GM23338 (cell line): ENCODE measurements at places on chromosomes 4 and X. TPM values are rescaled to one million over a fixed set of nuclear protein-coding genes. Genes with fewer than 3 reads are reported as not detected.

GABRE gene
- total RNA-seq = 4.2 and 8.3 TPM in 2 replicates

DNA sequence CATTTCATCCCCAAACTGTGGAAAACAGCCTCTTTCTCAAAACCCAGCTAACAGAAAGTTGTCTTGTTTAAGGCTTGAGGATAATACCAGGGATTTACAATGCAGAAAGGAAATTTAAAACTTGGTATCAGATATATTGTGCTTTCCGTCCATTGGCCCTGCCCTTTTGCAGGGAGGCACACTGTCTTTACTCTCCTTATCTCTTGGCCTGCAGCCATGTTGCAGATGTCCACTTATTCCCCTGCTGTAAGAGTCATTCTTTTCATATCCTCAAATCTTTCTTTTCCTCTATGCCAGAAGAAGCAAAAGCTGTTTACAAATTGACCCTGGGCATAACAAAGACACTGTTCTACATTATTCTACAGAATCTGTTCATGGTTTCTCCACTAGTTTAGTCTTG is 75.6 kb upstream of the DYNLT3 start:
- no peaks in the 10 kb centered on the region for H3K27me3 ChIP-seq
- no peaks in the 10 kb centered on the region for H3K4me1 ChIP-seq
- no peaks in the 10 kb centered on the region for H3K36me3 ChIP-seq
- DNase-seq = no peak
- no peak overlapping the region for H3K4me3 ChIP-seq

RTL9 gene
- 0.19 and 0.31 TPM in 2 replicates for total RNA-seq

SGMS2 gene
- total RNA-seq = 0.35 and 0.43 TPM in 2 replicates

DNA sequence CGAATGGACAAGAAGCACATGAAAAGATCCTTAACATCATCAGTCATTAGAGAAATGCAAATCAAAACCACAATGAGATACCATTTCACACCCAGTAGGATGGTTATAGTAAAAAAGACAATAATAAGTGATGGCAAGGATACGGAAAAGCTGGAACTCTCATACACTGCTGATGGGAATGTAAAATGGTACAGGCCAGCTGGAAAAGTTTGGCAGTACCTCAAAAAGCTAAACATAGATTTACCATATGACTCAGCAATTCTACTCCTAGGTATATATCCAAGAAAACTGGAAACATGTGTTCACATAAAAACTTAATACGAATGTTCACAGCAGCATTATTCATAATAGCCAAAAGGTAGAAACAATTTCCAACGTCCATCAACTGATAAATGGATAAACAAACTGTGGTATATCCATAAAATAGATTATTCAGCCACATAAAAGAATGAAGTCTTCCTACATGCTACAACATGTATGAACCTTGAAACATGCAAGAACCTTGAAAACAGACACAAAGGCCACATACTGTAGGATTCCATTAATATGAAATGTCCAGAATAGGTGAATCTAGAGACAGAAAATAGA is 11.9 kb downstream of the RPS6KA3 start:
- no peaks in the 10 kb centered on the region for H3K4me1 ChIP-seq
- no peak for DNase-seq
- H3K36me3 ChIP-seq = no peaks in the 10 kb centered on the region
- no peak overlapping the region for H3K4me3 ChIP-seq
- no peak overlapping the region for H3K27ac ChIP-seq
- H3K27me3 ChIP-seq = no peaks in the 10 kb centered on the region

DNA sequence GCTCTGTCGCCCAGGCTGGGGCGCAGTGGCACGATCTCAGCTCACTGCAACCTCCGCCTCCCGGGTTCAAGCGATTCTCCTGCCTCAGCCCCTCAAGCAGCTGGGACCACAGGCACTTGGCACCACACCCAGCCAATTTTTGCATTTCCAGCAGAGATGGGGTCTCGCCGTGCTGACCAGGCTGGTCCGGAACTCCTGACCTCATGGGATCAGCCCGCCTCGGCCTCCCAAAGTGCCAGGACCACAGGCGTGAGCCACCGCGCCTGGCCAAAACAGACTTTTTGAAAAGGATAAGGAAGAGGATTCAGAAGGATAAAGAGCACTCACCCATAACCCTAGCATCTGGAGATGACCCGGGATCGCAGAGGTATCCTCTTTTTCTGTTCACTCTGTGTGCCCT is 224.5 kb upstream of the AGTR2 start:
- H3K27me3 ChIP-seq = no peaks in the 10 kb centered on the region
- no peaks in the 10 kb centered on the region for H3K36me3 ChIP-seq
- no peak for DNase-seq
- no peak overlapping the region for H3K27ac ChIP-seq
- H3K4me3 ChIP-seq = no peak overlapping the region
- no peaks in the 10 kb centered on the region for H3K4me1 ChIP-seq

GRCh38 chr4:74715706-74716435 is 78.5 kb downstream of the BTC start:
- H3K4me1 ChIP-seq = no peaks in the 10 kb centered on the region
- no peak for DNase-seq
- H3K36me3 ChIP-seq = no peaks in the 10 kb centered on the region
- H3K27ac ChIP-seq = no peak overlapping the region
- H3K4me3 ChIP-seq = no peak overlapping the region

- no peaks in the 10 kb centered on the region for H3K4me1 ChIP-seq
- H3K36me3 ChIP-seq = no peaks in the 10 kb centered on the region; the same call in 1 of the 2 replicates
- no peak overlapping the region for H3K27ac ChIP-seq
- 0 out of 2 replicates have a peak, but pooled peaks cover 4% of the 10 kb centered on the region for H3K27me3 ChIP-seq
Observed at GRCh38 chrX:153599192-153600031, 473 bp upstream of the CCNQ start.

DNA sequence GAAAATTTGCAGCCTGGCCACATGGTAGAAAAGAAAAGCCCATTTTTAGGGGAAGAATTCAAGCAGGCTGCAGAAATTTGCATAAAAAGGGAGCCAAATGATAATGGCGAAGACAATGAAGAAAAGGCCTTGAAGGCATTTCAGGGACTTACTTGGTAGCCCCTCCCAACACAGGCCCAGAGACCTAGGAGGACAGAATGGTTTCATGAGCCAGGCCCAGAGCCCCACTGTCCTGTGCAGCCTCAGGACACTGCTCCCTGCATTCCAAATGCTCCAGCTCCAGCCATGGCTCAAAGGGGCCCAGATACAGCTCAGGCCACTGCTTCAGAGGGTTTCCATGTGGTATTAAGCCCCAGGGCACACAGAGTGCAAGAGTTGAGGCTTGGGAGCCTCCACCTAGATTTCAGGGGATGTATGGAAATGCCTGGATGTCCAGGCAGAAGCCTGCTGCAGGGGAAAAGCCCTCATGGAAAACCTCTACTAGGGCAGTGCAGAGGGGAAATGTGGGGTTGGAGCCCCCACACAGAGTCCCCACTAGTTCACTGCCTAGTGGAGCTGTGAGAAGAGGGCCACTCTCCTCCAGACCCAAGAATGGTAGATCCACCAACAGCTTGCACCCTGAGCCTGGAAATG is 271.7 kb upstream of the KLF3 start:
- no peaks in the 10 kb centered on the region for H3K27me3 ChIP-seq
- H3K36me3 ChIP-seq = no peaks in the 10 kb centered on the region
- H3K4me1 ChIP-seq = no peaks in the 10 kb centered on the region; the same call in 1 of the 2 replicates
- no peak overlapping the region for H3K4me3 ChIP-seq
- H3K27ac ChIP-seq = no peak overlapping the region
- no peak for DNase-seq

DNA sequence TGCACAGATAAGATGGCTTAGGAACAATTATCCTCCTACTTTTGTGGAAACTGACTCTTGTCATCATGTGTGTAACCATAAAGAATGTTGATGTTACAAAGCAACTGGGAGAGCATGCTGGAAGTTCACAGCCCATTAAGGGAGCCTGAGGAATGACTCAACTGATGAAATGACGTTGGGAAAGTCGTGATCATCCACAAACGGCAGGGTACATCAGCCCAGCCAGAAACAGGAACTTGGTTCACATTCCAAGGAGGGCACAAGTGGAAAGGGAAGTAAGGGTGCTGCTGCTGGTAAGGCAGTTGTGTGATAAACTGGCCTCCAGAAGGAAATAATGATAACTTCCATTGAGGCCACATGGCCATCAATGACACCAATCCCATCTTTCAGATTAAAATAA is 6.7 kb downstream of the TEC start:
- no peaks in the 10 kb centered on the region for H3K27me3 ChIP-seq
- peaks cover 6% of the 10 kb centered on the region; the same call in 1 of the 2 replicates for H3K4me1 ChIP-seq
- H3K27ac ChIP-seq = no peak overlapping the region
- DNase-seq = no peak

TMEM154 gene
- 1.7 and 2.7 TPM in 2 replicates for total RNA-seq

DNA sequence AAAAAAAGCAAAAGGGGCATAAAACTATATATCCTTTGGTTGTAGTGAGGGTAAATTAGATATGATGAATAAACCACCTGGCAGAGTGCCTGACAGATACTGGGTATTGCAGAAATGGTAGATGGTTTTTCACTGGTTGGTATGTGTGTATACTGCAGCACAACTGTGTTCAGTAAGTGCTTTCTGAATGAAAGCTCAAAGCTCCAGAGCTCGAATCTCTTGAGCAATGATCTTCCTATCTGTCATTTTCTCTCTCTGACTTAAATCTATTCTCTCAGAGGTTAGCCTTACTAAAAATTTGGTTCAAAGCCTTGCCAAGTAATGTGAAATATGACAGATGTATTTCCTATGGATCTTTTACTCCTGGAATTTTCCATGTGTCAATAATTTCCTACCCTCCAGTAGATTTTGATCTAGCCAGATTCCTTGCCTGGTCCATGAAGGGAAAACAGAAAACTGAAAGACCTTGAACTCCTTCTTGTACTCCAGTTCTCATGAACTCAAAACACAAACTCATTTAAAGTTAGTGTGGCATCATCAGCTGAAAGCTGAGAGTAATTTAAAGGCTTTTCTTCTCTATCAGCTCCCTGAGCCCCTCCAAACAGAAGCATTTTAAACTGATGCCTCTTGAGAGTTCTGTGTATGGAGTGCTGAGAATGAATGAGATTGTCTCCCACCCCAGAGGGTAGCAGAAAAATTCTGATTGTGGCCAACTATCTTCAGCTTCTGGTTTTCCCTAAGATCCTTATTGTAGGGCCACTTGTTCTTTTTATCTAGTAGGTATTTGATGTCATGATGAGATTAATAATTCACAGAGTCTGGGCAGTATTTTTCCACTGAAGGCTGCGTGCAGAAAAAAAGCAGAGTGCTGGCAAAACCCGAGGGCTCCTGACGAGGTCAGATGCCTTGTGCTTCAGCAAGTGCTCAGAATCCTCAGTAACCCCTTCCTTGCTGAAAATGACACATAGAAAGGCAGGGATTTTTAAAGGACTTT is 363.4 kb upstream of the BOD1L1 start:
- no peaks in the 10 kb centered on the region for H3K27me3 ChIP-seq
- no peak overlapping the region for H3K4me3 ChIP-seq
- no peaks in the 10 kb centered on the region for H3K4me1 ChIP-seq

- no peak overlapping the region for H3K4me3 ChIP-seq
- H3K36me3 ChIP-seq = no peaks in the 10 kb centered on the region
- H3K4me1 ChIP-seq = no peaks in the 10 kb centered on the region
- no peak for DNase-seq
- no peak overlapping the region for H3K27ac ChIP-seq
- no peaks in the 10 kb centered on the region for H3K27me3 ChIP-seq
Observed at GRCh38 chr4:182874797-182875345, 42.3 kb downstream of the DCTD start.

DNA sequence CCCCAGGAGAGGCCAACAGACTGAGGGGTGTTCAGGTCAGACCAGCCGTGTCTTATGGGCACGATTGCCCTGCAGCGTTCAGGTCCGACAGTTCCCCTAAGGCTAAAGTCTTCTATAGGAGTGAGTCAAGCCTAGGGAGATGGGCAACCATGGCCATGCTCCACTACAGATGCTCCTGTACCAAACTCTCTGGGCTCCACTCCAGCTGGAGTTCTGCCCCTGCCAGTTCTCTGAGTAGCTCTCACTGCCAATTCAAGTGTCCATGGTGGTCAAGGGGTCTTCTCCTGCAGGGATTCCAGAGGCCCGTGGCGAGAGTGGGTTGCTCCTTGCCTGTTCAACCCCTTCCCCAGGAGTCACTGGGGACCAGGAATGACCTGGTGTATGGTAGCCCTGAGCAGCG is 38.2 kb downstream of the BEX3 start:
- H3K27me3 ChIP-seq = peaks cover 11% of the 10 kb centered on the region; the same call in 1 of the 2 replicates
- no peak overlapping the region for H3K27ac ChIP-seq
- peaks cover 7% of the 10 kb centered on the region; the same call in 1 of the 2 replicates for H3K4me1 ChIP-seq

DNA sequence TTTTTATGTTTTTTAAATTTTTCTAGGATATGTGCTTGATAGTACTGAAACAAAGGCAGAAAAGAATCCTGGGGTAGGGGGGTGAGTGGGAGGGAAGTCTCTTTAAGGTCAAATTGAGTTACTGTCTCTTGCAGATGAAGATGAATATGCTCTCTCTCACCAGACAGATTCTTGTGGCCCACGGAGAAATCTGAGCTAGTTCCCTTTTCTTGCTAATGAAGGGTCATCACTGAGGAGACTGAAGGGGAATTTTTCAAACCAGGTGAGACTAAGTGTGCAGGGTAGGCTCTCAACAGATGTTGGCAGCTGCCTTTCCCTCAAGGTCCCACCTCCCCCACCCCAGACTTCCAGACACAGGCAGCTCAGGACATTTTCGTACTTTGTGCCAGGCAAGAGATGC is 21.5 kb downstream of the FAM9C start:
- H3K36me3 ChIP-seq = no peaks in the 10 kb centered on the region
- no peak overlapping the region for H3K27ac ChIP-seq
- peaks cover 8% of the 10 kb centered on the region; the same call in 1 of the 2 replicates for H3K4me1 ChIP-seq
- H3K4me3 ChIP-seq = no peak overlapping the region
- H3K27me3 ChIP-seq = no peaks in the 10 kb centered on the region

PTPN13 gene
- total RNA-seq = 45.1 and 49.9 TPM in 2 replicates

GRID2 gene
- 65.4 and 74.5 TPM in 2 replicates for total RNA-seq

DNA sequence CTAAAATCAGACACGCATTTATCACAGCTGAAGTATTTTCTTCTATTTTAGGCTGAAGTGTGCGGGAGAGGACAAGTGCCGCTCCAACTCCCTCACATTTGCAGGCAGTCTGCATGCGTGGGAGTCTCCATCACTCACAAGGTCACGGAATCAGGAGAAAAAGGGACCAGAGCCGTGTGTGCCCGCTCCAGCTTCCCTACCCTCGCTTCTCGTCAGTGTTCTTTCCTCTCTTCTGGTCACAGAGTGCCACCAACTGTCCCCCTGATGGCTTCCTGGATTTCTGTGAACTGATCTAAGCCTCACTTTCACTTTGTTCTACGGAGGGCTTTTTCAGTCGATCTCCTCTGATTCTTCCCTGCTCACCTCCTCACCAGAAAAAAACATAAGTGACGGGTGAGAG is 407.4 kb upstream of the AADAT start:
- H3K4me3 ChIP-seq = no peak overlapping the region
- H3K36me3 ChIP-seq = no peaks in the 10 kb centered on the region
- H3K27ac ChIP-seq = no peak overlapping the region

- H3K27ac ChIP-seq = no peak overlapping the region
- no peaks in the 10 kb centered on the region for H3K36me3 ChIP-seq
- DNase-seq = peak; percentile 5
- no peaks in the 10 kb centered on the region for H3K4me1 ChIP-seq
- H3K4me3 ChIP-seq = no peak overlapping the region
Observed at GRCh38 chrX:88425739-88426138, 321.3 kb upstream of the CPXCR1 start.

DNA sequence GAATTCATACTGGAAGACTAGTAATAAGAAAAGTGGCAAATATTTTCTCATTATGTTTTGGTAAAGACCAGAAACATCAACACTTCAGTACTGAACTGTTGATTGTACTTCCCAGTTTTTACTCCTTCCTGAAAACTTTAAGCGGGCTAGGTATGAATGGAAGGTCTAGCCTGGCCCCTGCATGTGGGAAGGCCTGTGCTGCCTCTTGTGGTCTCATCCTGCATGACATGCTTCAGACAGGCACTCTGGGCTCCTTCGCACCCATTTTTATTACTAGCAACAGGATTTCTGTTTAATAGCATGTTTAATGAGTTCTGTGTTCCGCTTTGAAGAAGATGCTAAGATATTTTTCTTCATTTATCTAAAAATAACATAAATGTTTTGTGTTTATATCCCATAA is 279.1 kb downstream of the ANK2 start:
- no peaks in the 10 kb centered on the region for H3K36me3 ChIP-seq
- no peak overlapping the region for H3K27ac ChIP-seq
- no peaks in the 10 kb centered on the region for H3K27me3 ChIP-seq
- peak; percentile 86 for DNase-seq
- peaks cover 15% of the 10 kb centered on the region; the same call in 1 of the 2 replicates for H3K4me1 ChIP-seq
- H3K4me3 ChIP-seq = no peak overlapping the region
